NCI-H446 treated with DMSO at 0.1 percent for 48 hours (cell line): ENCODE measurements at places on chromosomes 11 and 22.

DNA sequence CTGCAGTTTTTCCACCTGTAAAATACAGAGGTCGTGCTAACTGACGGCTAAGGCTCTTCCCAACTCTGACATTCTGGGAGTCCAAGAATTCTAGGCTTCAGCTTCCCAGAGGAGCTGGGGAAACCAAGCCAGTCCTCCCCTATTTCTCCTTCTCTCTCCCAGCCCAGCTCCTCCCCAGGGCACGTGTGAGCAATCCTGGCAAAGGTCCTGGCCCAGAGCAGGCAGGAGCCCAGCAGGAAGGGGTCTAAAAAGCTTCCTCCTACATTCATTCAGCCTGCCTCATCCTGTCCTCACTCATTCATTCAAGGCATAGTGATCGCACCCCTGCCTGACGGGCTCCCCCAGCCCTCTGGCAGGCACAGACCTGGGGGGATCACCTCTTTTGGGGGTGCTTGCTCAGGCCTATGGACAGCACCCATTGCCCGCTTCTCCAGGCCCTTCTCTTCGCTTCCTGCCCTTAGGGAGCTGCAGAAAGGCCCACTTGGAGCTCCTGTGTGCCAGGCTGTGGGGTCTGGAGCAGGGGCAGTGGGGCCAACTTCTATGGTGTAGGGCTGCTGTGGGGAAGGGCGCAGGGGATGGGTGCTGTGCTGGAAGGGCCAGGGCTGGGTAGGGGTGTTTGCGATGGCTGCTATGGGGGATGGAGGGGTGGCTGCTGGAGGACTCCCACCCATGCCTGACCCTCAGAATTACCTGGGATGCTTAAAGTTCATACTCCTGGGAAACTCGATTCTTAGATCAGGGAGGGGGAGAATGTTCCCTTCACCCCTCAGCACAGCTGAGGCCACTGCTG is 9.8 kb downstream of the KCNC1 start:
- no peak for DNase-seq

DNA sequence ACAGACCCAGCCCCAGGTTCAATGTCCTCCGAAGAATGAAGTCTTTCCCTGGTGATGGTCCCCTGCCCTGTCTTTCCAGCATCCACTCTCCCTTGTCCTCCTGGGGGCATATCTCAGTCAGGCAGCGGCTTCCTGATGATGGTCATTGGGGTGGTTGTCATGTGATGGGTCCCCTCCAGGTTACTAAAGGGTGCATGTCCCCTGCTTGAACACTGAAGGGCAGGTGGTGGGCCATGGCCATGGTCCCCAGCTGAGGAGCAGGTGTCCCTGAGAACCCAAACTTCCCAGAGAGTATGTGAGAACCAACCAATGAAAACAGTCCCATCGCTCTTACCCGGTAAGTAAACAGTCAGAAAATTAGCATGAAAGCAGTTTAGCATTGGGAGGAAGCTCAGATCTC is 14.1 kb downstream of the APOL1 start:
- no peak for DNase-seq

GRCh38 chr22:32649515-32650200 is 151.8 kb upstream of the TIMP3 start:
- no peak for DNase-seq

- DNase-seq: no peak
These were observed 8.7 kb downstream of the SPTBN2 start for GRCh38 chr11:66720223-66720898.
